Omental fat pad (tissue), 4 donors: ENCODE measurements at places on chromosomes 16 and 17. TPM values are rescaled to one million over a fixed set of nuclear protein-coding genes. Genes with fewer than 3 reads are reported as not detected.

DNA sequence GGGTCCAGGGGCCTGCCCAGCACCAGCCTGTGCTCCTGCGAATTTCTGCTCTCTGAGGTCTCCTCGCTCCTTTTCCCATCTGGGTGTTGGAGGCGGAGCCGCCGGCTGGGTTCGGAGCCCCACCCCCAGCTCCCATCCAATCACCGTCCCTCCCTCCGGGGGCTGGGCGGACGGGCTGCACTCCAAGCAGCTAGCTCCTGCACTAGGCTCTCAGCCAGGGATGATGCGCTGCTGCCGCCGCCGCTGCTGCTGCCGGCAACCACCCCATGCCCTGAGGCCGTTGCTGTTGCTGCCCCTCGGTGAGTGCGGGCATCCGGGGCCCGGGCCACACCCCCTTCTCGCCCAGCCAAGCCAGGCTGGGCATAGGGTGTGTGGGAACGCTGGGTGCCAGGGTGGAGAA, at the start of gene NRN1L:
NRN1L (plus strand) TSS at position 202 of the 400 bp plus-strand sequence; CDS start at position 221, 19 bp downstream.
- DNase-seq = peak; percentile 53

DNA sequence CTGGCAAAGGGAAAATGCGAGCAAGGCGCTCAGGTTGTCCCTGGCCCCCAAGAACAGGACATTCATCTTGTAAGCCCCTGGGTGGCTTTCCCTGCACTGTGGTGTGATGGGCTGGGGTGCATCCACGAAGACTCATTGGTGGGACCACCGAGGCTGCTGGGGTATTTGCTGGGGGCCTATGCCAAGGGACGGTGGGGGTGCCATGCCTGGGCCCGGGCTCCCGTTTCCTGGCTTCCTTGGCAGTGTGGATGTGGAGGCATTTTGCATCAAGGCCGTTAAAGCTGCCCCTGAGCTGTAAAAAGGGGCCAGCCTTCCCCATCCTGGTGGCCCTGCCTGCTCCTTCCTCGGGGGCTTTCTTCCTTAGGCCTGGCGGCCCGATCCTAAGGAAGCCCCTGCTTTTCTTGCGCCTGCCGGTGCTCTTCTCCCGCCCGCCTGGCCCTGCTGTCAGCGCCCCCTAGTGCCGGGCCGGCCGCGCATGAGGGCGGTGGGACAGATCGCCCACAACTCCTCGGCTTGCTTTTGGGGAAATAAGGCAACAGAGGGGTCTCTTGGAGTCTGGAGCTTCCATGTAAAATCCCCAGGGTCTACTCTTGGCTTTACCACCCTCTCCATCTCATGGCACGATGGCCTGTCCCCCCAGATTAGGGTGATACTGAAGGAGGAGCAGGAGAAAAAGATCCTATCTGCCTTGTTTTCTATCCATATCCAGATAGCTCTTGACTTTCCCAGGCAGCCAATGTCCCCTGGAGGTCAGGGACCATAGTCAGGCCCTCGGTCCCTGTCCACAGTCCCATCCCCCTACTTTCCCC, 9.8 kb upstream of the TBX2 start:
- peak; percentile 54 for DNase-seq

GRCh38 chr17:42529061-42529460, 7.0 kb upstream of the NAGLU start:
- DNase-seq = no peak

- no peak for DNase-seq
Measured at GRCh38 chr17:427327-427726, 74.7 kb upstream of the RPH3AL start.

GRCh38 chr17:82559566-82560251, 40.2 kb downstream of the FOXK2 start:
- DNase-seq = no peak

GRCh38 chr17:35942588-35943186, 826 bp downstream of the LYZL6 start:
- DNase-seq = no peak

- DNase-seq = peak; percentile 68
Measured at GRCh38 chr16:71808593-71809459, at the start of gene AP1G1. Gene AP1G1 (minus strand): TSS chr16:71808834. CDS start chr16:71789479, 19,355 bp downstream.

GRCh38 chr17:9587969-9588656, 11.7 kb downstream of the CFAP52 start:
- DNase-seq = no peak

- DNase-seq = no peak
Measured at GRCh38 chr17:41932816-41933389, 2.5 kb downstream of the ODAD4 start.

DNA sequence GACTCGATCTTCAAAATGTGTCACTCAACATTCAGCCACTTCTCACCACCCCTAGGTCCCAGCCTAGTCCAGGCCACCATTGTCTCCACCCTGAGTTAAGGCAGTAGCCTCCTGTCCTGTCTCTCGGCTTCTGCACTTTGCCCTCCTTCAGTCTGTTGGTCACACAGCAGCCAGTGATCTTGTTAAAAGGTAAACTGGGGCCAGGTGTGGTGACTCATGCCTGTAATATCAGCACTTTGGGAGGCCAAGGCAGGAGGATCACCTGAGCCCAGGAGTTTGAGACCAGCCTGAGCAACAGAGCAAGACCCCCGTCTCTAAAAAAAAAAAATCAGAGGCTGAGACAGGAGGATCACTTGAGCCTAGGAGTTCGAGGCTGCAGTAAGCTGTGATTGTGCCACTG, 25.8 kb downstream of the WWP2 start:
- DNase-seq = no peak

- no peak for DNase-seq
Measured at GRCh38 chr16:54160252-54160860, 126.2 kb downstream of the IRX3 start.

DNA sequence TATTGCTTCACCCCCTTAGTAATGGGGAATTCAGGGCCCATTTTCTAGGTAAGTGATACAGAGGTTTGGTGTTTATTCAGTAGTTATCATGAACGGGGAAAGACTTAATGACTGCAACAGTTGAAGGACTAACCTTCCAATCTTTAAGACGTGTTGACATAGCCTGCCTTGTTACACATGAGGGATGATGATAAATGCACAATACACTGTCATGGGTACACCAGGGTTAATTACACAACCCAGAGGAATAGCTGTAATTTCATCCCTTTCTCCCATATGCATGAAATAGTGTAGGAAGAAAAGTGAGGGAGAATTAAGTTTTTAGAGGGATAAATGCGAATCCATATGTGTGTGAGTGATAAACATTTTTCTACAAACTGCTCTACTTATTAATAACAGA, 10.7 kb downstream of the MYH4 start:
- no peak for DNase-seq

DNA sequence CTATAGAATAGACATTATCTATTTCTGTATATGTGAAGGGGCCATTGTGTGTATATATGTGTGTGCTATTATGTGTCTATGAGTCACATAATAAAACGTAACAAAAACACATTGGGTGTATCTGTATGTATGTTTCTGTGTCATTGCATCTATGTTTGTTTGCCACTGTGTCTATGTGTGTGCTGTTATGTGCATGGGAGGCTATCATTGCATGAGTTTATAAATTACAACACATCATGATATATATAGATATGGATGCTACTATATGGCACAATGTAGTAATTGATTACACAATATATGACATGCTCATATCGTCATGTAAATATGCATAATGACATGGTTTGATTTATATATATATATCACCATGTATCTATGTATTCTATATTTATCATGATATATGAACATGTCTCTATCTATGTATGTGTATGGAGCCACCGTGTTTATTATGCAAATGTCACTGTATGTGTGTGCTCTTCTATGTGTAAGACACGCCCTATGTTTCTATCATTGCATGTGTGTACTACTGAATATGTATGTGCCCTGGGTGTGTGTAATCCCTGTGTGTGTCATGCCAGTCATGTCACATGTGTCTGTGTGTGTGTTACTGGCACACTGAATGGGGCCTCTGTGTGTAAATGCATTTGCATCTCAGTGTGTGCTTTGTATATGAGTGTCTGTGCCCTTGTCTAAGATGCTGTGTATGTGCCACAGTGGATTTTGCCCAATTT, 1.4 kb upstream of the TSPOAP1 start:
- DNase-seq = no peak

DNA sequence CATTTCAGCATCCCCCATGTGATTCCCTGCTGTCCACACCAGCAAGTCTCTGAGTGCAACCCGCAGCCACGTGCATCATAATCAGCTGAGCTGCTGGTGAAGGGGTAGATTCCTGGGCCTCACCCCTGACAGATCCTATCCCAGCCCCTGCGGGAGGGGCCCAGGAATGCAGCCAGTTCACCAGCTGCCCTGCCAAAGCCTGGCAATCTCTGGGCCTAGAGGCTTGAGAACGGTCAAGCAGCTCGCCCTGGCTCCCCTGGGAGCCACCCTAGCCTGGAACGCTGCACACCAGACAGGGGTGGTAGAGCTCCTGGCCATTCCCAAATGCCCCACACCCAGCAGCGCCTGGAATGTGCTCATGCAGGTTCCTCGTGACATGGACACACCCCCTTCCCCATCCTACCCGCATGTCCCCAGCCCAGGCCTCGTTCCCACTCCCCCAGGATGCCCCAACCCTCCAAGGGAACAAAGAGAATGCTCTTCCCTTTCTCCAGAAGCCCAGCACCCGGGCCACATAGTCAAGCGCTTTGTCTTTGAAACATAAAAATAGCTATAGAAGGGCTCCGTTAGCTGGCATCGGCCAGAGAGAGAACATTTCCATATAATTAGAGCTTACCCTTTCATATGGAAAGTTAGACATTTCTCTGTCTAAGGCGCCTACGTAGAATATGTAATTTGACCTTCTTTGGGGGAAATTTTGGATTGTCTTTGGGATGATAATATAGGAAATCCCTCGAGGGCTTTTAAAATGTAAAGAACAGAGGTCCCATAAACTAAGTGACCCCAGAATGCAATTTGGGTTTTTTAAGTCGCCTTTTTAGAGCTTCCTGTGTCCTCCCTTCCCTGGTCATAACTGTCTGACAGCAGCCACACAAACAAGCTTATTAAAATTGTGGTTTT, 3.4 kb downstream of the CEP295NL start:
- no peak for DNase-seq

DNA sequence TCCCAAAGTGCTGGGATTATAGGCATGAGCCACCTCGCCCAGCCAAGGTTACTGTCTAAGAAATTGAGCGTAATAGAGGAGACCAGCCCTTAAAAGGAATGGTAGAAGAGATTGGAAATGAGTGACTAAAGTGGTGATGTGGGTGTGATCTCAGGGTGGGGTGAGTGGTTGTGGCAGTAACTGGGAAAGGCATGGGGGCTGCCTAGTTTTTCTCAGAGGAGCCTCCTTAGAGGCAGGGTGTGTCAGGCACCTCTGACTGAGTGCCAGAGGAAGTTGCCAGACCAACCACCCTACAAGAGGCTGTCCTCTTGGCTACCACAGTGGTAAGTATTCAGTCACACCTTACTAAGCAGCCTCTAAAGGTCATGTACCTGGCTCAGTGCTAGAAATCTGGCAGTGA, 8.9 kb downstream of the DUS2 start:
- DNase-seq = no peak

DNA sequence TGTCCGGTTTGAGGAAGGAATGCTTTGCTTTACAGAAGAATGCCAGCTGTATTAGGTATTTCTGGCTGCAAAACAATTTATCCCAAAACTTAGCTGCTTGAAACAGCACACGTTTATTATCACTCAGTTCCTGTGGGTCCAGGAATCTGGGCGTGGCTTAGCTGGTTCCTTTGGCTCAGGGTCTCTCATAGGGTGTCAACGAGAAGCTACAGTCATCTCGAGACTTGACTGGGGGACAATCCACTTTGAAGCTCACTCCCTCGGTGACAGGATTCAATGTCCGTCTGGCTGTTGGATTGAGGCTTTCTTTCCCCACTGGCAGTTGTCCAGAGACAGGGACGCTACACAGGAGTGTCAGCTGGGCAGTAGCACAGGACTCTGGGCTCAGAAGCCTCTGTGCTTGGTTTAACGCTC, 9.6 kb upstream of the RHBDF2 start:
- no peak for DNase-seq

- no peak for DNase-seq
Measured at GRCh38 chr16:53846971-53847370, 143.0 kb downstream of the FTO start.

DNA sequence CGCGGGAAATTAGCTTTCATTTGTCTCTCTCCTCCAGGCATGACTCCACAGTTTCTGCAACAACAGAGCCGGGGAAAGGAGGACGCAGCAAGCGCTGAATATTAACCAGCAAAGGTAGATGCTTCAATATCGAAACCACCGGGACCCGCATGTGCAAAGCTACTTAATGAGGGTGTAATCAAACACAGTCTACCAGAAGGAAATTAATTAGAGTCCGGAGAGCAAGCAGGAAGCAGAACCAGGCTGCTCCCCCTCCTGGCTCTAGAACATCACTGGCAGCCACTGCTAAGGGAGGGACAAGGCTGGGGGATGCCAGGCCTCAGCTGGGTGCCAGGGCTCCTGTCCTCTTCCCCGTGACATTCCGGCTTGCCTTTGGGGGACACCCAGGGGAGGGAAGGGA, 21.7 kb downstream of the LRRC75A start:
- DNase-seq = no peak

DNA sequence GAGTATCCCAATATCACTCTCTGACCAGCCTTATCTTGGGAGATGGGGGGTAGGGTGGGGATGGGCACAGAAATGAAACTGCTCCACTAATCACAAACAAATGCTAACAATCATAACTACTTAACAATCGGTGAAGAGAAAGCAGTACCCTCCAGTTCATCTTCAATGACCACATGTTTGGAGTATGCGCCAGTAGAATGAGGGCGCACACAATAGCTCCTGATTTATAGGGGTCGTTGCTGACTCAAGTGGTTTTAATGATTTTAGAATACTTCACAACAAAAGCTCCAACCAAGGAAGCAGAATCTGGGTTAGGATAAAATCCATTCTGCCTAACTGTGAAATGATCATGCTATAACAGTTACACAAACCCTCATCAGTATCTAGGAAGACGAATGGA, 184.4 kb downstream of the AATF start:
- no peak for DNase-seq

GRCh38 chr16:89983536-89983935, 35.0 kb downstream of the DEF8 start:
- no peak for DNase-seq

DNA sequence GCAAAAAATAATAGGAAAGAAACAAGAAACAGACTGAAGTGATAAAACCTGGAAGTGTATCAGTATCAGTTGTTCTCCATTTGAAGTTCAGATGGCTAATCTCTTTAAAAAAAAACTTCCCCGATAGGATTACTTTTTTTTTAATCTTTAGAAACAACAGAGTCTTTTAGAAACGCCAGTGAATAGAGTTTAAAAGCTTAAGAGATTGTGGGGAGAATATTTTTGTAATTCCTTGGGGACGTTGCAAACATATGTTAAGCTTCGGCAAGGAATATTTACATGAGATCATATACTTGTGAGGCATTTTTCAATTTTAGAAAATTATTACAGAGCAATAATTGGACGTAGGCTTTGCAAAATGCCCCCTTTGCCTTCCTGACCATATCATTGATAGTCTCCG, 13.2 kb downstream of the MAF start:
- no peak for DNase-seq

Gene CA4
- 82.6 TPM for total RNA-seq

Gene CRISPLD2
- total RNA-seq = 450 TPM

Gene MYLK3
- not detected for total RNA-seq

Gene GPR142
- not detected for total RNA-seq

Gene DNAI2
- not detected for total RNA-seq

Gene GCGR
- not detected for total RNA-seq

Gene TBC1D3K
- not detected for total RNA-seq

Gene CRHR1
- not detected for total RNA-seq

Gene NR1D1
- total RNA-seq = 9.3 TPM

Gene FBXL19
- 9.1 TPM for total RNA-seq
